Astrocyte of the hippocampus (primary cell): ENCODE measurements at places on chromosomes 4 and X.

DNA sequence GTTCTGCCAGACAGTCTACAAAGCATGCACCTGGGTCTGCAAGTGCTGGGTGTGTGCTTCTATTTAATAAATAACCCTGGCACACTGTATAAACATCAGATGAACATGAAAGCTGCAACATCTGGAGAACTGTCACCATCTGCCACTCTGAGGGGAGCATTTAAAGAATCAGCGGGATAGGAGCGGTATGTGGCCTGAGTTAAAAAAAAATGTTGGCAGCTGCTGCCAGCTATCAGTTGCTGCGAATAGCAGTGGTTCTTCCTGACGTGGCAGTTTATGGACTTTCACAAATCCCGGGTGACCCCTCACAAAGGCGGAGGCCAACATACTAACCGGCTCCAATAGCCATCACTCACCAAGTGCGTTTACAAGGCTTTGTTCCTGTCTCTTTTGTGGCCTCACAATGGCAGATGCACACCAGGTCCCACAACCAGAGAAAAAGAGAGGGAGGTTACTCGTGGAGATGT, 95.1 kb downstream of the RASL11B start:
- DNase-seq, result peak; percentile 49

DNA sequence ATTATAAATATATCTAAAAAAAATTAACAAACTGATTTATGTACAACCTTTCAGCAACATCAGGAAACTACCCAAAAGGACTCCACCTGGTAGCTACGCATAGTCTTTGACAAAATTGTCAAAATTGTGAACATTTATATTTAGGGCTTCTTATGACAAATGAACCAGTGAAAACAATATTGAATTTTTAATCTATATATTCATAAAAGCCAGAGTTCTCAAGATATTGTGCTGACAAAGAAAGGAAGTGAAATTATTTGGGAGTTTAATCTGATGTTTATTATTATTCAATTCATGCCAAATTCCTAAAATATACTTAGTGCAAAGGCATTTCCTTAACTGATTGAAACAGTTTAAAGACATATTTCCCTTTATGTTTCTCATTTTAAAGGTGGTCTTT, 5.3 kb upstream of the SULT1B1 start:
- no peak for DNase-seq

- peak; percentile 75 for DNase-seq
These were observed 31.0 kb downstream of the ALPK1 start for GRCh38 chr4:112327965-112328733.

DNA sequence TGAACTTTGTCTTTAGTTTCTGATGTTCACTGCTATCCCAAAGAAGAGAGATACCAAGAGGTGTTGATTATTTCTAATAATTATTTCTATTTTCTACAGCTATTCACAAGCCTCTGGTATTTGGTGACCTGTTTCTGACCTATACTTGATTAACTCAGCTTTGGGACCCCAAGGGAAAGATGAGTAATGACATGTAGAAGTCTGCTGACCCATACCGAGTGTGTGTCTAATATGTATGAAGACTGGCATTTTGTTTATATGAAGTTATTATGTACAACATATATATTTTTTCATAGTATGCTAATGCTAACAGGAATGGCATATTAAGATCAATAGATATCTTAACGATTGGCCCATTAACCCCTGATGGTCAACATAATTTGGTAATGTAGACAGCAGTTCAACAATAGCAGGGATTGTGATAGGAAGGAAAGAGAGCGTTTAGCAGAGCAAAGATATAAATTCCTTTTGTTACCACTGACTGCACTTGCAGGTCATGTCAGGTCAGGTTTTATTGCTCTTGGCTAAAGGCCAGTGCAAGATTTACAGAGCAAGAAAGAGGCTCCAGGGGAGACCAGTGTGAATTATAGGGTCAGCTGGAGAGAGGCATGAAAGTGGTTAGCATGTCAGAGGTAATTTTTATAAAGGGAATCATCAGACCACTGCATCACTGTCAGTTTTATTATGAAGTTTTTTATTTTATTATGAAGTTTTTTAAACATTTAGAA, 94.7 kb upstream of the DIPK2B start:
- DNase-seq, result peak; percentile 41

GRCh38 chrX:149131774-149132173, 373.3 kb downstream of the IDS start:
- peak; percentile 22 for DNase-seq

DNA sequence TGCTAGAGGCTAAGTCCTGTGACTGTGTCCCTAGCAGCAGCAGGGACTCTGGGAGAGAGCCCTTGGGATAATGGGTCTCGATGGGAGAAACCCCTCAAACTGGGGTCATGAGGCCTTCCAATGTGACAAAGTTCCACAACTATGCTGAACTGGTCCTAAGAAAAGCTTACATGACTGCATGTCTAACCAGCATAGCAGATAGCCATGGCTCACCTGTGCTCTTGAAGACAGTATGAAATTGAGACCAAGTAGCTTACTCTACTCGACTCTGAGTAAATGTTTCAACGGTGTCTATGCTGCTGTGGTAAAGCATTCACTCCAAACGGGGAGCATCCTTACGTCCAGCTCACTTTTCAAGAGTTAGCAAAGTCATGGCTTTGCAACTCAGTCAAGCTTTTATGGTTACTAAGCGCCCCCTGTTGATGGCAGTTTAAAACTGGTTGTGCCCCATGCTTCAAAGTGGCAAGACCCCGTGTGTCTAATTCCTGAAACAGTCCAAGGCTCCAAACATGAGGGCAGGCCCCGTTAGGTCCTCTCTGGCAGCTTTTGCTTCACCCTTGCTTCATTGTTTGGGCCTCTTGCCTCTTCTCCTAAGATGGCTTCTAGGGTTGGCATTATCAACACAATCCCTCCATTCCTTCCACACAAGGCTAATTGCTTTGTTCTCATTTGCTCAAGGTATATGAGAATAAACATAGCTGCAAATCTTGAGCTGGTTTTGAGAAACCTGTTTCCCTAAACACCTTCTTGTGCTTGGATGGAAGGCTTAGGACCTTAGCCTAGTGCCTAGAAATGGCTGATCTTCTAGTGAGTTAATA, 46.6 kb downstream of the CCNG2 start:
- DNase-seq, result peak; percentile 88

GRCh38 chrX:8190341-8190830, 19.3 kb upstream of the VCX2 start:
- no peak for DNase-seq

DNA sequence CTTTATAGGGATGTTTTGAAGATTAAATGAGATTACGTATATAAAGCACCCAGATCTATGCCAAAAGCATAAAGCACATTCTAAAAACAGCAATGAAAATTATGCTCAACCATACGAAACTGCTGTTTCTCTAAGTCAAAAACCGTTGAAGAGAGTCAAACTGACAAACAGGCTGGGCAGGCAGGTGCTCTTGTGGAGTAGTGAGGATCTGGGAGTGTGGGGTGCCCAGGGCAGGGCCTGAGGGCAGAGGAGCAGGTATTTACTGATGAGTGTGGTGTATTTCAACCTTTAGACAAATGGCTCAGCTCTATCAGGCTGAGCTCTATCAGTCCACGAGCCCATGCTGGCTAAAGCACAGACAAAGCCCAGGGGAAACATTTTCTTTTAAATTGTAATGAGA, 40.4 kb downstream of the RELL1 start:
- DNase-seq, result no peak

DNA sequence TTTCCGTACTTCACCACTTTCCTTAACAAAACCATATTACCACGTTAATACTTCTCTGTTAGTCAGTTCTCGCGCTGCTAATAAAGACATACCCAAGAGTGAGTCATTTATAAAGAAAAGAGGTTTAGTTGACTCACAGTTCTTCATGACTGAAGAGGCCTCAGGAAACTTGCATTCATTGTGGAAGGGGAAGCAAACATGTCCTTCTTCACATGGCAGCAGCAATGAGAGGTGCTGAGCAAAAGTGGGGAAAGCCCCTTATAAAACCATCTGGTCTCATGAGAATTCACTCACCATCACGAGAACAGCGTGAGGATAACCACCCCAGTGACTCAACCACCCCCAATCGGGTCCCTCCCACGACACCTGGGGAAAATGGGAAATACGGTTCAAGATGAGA, 289.8 kb upstream of the CLNK start:
- DNase-seq, result no peak

DNA sequence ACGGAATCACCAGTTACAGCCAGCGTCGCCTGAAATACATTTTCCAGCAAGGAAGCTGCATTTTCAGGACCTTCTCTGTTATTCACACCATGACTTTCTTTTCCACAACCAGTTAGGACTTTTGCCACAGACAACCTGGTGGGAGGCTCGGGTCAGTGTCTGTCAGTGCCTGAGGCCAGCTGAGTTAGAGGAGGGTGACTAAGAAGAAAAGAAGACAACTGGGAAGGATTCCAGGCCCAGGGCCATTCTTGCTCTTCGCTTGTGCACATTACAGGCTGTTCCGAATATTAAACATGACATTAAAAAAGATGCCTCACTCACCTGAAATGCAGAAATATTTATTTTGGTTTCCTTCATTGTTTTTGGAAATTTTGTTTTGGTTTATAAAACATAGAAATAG, 21.4 kb upstream of the CENPU start:
- DNase-seq, result peak; percentile 64

GRCh38 chr4:76074468-76074867, at the start of gene ART3:
ART3 (plus strand) TSS chr4:76074709; CDS start chr4:76075890, 1,181 bp downstream.
- peak; percentile 6 for DNase-seq

- no peak for DNase-seq
These were observed 98.6 kb downstream of the AFAP1 start for GRCh38 chr4:7841071-7841470.
